ENCODE measurements at places on chromosomes 11 and 22.

DNA sequence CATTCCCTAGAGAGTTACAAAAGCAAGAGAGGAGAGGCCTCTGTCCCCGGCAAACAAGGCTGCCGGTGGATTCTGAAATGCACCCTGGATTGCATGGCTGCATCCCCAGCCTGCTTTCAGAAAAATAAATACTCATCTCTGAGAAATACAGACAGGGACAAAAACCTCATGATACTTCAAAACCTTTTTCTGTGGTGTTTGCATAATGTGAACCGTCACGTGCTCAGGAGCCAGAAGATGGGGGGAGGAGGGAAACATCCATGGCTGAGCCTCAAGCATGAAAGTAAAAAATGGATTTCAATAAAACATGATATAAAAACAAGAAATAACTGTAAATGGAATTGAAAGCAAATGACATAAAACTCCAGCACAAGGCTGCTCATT is 198.5 kb upstream of the NCAM1 start:
- no peak for DNase-seq

- no peak for DNase-seq
These were observed 43.6 kb upstream of the LUZP2 start for GRCh38 chr11:24453129-24453718.

DNA sequence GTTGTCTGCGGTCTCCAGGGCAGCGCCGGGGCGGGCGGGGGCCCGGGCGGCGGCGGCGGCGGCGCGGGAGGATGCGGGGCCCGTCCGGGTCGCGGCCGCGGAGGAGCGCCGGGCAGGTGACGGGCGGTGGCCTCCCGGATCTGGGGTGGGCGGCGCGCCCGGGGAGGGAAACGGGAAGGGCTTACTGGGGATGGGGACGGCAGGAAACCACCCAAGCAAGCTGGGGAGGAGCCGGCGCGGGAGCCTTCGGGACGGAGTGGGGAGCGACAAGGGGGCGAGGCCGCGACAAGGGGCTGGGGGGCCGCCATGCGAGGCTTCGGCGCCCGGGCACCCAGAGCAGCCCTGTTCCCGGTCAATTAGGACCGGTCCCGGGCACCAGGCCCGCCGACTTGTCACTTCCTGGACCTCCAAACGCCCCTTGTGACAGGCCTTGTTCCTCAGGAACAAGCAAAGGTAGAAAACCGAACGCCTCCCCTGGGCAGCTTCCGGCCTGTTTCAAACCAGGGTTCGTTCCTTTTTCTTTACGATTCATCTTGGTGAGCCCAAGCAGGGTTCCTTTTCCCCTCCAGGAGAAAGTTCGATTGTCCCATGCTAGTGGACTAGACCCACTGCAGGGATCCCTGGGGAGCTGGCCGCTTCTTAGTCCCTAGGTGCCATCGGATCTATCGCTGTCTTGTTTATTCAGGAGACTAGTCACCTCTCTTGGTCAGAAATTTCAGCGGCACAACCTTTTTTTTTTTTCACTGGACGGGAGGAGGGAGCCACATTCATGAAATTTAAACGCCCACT is 492 bp downstream of the JHY start:
- peak; percentile 39 for DNase-seq

DNA sequence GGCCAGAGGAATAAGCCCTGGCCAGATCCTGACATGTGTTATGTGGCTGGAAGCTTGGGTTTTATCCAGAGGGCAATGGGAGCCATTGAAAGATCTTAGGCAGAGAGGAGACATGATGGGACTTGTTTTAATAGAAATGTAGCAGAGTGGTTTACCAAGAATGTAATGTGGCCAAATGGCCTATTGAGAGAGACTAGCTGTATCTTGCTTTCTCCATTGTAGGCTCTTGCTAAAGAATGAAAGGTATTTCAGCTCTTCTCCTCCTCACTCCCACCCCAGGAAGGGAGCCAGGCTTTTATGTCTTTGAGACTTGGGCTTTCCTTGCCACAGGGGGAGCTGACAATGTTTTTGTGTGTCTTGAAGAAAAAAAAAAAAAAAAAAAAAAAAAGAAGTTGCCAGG is 82.3 kb downstream of the TRIM29 start:
- no peak for DNase-seq

- no peak for DNase-seq
These were observed 21.8 kb downstream of the CACNA1I start for GRCh38 chr22:39592081-39593065.

- no peak for DNase-seq
These were observed 1.4 kb downstream of the SLC35C1 start for GRCh38 chr11:45806072-45806933.

- no peak for DNase-seq
These were observed 787 bp downstream of the SMDT1 start for GRCh38 chr22:42080287-42080686.

DNA sequence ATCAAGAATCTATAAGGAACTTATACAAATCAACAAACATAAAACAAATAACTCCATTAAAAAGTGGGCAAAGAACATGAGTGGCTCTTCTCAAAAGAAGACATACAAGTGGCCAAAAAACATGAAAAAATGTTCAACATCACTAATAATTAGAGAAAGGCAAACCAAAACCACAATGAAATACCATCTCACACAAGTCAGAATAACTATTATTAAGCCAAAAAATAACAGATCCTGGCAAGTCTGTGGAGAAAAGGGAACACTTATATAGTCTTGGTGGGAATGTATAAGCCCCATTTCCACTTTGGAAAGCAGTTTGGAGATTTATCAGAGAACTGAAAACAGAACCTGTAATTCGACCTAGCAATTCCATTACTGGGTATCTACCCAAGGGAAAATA is 921.0 kb downstream of the KCNA4 start:
- no peak for DNase-seq

DNA sequence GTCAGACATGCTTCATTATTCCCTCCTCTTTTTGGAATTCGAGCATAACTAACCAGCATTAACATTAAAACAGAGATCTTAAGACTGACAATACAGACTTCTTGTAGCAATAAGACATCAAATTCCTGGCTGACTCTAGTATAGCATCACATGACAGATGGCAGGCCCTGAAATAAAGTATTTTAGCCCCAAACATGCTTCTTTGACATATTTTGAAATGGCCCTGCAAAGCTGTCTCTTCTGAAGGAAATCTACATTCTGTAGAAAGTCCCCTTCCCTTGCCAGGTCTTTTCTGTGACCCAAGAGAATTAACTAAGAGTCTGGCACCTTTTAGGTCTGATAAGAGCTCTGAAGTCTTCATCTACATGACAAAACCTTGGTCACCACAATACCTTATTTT is 38.5 kb upstream of the GNAZ start:
- DNase-seq: no peak

GRCh38 chr11:92653454-92653853 is 316.0 kb upstream of the MTNR1B start:
- DNase-seq: no peak

DNA sequence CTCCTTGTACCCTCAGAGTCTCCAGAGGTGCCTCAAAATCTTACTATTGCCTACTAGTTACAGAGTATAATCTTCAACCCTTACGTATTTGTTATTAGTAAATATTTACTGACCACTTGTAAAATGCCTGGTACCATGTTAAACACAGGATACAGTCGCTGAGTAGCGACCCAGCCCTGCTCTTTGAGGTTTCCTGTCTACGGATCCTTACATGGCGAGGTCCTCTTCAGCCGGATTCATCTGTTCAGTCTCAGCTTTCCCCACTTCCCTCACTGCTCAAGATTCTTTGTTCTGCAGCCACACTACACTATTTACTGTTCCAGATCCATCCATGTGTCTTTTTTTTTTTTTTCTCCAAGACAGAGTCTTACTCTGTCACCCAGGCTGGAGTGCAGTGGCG is 13.2 kb upstream of the TTC36 start:
- no peak for DNase-seq

GRCh38 chr11:10373340-10373739 is 68.5 kb downstream of the ADM start:
- DNase-seq: no peak

GRCh38 chr11:11349870-11350337 is 3.1 kb downstream of the CSNK2A3 start:
- DNase-seq: no peak

- no peak for DNase-seq
These were observed 123.2 kb downstream of the KCNQ1OT1 start for GRCh38 chr11:2576549-2576948.

DNA sequence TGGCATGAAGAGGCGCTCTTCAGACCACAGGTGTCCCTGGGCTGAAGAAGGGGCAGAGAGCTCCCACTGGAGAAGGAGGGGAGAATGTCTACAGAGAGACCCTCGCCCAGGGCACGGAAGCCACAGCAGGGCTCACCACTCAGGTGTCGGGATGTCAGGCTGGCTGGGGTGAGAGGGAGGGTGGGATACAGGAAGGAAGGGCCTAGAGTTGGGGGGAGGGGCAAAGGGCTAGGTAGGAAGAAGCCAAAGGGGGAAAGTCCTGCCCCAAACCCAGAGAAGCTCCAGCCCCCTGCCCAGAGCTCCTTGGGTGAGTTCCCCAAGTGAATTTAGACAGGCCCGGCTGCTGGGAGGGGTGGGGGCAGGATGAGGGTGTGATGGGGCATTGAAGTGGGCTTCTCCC is 232.0 kb downstream of the CEP164 start:
- no peak for DNase-seq

GRCh38 chr11:118911880-118912741 is 13.6 kb downstream of the BCL9L start:
- peak; percentile 83 for DNase-seq
